ENCODE measurements at places on chromosomes 2 and 18.

DNA sequence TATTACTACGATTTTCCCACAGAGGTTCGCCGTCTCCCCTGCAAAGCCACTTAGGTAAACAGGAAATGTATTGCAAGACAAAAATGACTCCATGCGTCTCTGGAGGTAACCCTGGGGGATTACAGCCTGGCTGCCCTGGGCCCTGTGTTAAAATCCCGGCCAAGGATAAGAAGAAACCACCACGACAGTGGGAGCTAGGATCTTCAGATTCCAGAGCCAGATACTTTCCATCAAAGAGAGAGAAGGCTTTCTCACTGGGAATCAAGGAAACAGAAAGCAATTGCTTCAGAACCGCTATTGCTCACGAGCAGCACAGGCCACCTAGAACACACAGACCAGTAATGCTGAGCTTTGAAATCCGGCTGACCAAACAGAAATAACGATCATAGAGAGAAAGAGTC lies 97.9 kb upstream of the ZNF516 start:
- H3K27me3 ChIP-seq, result no peaks in the 10 kb centered on the region
- H3K36me3 ChIP-seq, result no peaks in the 10 kb centered on the region
- H3K27ac ChIP-seq, result no peak overlapping the region
- no peaks in the 10 kb centered on the region for H3K4me1 ChIP-seq
- H3K4me3 ChIP-seq, result no peak overlapping the region
- no peak for DNase-seq

- H3K27ac ChIP-seq, result no peak overlapping the region
- H3K4me1 ChIP-seq, result no peaks in the 10 kb centered on the region
- H3K4me3 ChIP-seq, result no peak overlapping the region
These were observed 14.6 kb upstream of the PPP1R1C start for GRCh38 chr2:181971032-181971431.

- H3K4me3 ChIP-seq, result no peak overlapping the region
- no peak for DNase-seq
- no peaks in the 10 kb centered on the region for H3K4me1 ChIP-seq
- no peak overlapping the region for H3K27ac ChIP-seq
- no peaks in the 10 kb centered on the region for H3K27me3 ChIP-seq
- H3K36me3 ChIP-seq, result no peaks in the 10 kb centered on the region
These were observed 166.1 kb downstream of the MTCL1 start for GRCh38 chr18:8871489-8871888.

DNA sequence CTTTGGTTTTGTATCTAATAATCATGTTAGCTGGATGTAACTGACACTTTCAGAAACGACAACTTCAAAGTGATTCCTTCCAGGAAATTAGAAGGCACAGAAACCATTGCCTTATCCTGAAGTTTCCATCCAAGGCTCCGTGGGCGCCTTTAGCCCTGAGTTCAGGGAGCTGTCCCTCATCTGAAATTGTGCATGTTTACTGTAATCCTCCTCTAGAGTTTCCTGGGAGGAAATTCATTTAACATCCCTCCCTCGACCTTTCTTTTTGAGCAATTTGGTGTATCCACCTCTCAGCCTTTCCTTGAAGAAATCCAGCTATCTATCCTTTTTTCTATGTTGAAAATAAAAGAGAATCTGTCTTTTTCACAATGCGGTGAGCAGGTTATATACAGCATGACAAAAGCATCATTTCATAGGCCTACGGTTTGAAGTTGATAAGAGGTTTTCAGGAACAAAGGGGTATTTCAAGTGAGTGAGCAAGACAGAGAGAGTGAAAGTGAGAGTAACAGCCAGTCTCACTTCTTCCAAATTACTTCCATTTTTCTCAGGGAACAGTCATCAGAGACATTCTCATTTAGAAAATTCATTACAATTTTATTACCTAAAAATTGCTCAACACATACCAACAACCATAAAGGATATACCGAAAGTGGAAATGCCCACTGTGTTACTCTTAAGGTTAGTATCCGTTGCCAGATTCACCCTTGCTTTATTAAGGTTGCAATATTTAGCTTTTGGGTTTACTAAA lies 167.3 kb downstream of the MREG start:
- H3K4me3 ChIP-seq, result no peak overlapping the region
- no peaks in the 10 kb centered on the region for H3K36me3 ChIP-seq
- H3K4me1 ChIP-seq, result no peaks in the 10 kb centered on the region
- no peaks in the 10 kb centered on the region for H3K27me3 ChIP-seq

- H3K27ac ChIP-seq, result no peak overlapping the region
- no peak overlapping the region for H3K4me3 ChIP-seq
- H3K27me3 ChIP-seq, result no peaks in the 10 kb centered on the region
- H3K36me3 ChIP-seq, result peaks cover 9% of the 10 kb centered on the region
- no peak for DNase-seq
These were observed 16.4 kb upstream of the FBLN7 start for GRCh38 chr2:112121682-112122254.

GRCh38 chr2:121911036-121911435 lies 155.6 kb downstream of the TSN start:
- H3K4me1 ChIP-seq, result no peaks in the 10 kb centered on the region
- H3K36me3 ChIP-seq, result no peaks in the 10 kb centered on the region
- no peak for DNase-seq
